Iris pigment epithelial cell (primary cell): ENCODE measurements at places on chromosomes 7 and 10.

GRCh38 chr7:151408839-151409666, 785 bp downstream of the WDR86 start:
- DNase-seq = peak; percentile 70

DNA sequence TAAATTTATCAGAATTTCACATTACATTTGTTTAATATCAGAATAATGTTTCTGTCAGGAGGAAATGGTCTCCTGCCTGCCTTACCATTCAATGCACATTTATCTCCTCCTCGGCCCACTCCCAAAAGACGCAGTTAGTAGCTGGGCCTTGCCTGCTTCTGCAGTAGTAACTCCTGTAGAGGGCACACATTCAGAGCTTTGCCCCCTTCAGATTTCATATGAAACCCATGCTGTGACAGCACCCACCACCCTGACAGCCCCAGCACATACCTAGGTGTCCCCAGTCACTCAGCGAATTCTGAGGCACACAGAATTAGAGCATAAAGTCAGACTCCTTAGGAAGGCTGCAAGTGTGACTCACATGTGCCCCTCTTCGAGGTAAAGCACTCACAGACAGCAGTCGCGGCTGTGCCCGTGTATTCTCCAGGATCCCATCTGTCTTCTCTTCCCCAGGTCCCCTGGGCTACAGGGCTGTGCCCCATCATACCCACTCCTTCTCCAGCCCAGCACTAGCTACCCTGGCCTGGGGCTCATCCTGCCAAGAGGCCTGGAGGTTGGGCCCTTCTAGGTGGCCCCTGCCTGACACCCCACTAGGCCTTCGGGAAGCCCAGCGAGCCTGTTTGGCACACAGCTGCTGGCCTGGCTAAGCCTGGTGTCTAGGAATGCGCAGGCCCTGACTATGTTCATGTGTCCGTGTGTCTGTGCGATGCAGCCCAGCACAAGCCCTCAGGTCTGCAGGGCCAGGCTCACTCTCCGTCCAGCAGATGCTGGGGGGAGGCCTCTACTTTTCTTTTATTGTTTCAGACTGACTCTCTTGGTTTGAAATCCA, 4.7 kb upstream of the DEPP1 start:
- DNase-seq = no peak

DNA sequence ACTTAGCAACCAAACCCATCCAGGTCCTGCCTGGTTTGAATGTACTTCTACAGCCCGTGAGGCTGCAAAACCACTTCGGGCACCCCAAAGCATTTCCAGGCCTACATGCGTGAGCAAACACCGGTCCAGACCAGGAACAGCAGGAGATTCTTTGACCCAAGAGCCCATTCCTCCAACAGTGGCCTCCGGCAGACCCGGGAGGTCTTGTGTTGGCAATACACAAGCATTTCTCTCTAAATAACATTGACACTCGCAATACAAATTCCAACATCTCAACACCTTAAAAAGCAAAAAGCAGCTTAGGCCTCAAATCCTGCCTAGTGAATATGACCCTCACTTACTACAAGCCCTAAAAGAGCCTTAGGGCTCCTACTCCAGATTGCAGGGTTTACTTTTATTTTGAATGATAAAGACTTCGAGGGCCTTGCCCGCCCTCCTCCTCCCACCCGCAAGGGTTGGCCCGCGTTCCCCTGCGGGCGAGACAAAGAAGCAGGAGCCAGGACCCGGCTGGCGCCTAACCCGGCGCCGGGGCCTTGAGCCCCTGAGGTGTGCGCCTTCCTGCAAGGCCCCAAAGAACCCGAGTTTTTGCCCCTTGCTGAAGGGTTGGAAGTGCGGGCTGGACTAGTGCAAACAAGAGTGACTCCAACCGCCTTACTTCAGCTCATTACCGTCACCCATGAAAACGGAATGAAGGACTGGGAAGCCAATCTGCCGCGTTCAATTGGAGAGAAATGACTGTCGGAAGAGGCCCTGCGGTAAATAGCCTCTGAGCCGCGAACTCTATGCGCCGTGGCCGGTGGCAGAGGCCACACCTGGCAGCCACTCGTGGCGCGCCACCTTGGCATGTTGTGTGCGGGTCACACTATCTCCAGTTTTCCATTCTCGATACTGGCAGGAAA, 3.4 kb upstream of the DLX6 start:
- DNase-seq = no peak

DNA sequence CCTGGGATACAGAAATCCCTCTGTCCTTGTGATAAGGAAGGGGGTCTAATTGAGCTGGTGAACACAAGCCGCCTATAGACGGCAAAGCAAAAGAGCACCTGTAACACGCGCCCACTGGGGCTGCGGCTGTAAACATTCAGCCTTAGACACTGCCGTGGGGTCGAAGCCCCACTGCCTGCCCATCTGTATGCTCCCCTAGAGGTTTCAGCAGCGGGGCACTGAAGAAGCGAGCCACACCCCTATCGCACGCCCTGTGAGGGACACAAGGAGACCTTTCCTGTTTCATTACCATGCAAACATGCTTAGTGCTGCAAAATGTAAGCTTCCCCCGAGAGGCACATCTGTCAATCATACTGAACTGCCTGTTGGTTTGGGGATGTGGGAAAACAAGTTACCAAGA, 82.1 kb downstream of the NRP1 start:
- DNase-seq = no peak

- no peak for DNase-seq
Measured at GRCh38 chr7:19262826-19263225, 117.6 kb upstream of the FERD3L start.

DNA sequence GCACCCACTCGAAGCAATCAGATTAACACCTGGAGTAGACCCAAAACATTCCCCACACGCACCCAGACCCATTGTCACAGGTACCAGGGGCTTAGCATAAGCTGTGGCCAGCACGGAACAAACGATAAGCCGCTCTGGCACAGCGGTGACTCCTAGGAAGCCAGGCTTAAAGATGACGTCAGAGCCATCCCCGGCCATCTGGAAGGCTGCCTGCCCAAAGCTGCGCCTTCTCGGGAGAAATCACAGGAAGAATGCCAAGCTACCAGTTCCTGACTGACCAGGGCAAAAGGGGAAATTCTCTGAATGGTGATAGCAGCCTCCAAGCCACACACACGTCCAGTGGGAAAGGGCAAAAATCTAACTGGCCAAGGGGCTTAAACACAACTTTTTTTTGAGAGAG, 13.0 kb upstream of the WIPI2 start:
- peak; percentile 82 for DNase-seq

DNA sequence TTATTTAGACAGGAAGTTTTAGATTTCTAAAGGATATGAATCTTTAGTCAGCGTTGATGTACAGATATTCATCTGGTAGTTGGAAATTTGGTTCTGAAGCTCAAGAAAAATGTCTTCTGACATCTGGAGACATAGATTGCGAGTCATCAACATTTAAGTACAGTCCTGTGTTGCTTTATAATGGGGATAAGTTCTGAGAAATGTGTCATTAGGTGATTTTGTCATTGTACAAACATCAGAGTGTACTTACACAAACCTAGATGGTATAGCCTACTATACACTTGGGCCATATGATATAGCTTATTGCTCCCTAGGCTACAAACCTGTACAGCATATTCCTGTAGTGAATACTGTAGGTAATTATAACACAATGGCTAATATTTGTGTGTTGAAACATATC, 49.6 kb upstream of the UBN2 start:
- DNase-seq = no peak

- peak; percentile 99 for DNase-seq
Measured at GRCh38 chr7:74097937-74098614, 14.5 kb downstream of the LIMK1 start.

- DNase-seq = no peak
Measured at GRCh38 chr7:87159538-87159937, 7.3 kb downstream of the DMTF1 start.

DNA sequence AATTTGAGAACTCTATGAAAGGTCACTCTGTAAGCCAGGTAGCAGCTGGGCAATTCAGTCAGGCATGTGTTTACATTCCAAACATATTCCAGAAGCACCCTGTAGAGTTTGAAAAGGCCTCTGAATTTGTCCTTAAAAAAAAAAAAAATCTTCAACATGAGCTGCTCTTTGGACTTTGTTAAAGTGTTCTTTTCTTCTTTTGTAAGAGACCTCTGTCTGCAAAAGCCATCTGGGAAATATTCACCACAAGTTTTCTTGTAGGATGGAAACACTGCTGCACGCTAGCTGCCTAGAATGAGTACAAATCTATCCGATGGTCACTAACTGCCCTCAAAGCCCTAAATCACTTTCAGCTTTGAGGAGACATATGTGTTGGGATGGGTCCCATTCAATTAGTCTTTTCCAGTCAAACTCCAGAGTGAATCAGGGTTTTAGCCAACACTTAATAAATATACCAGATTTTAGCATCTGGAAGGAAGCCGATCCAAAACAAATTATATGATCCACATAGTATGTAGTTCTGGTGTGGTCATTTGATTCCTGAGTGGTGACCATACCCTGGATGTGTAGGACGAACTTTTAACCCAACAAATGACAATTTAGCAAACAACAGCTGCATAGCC, 85.9 kb downstream of the CD36 start:
- peak; percentile 48 for DNase-seq

DNA sequence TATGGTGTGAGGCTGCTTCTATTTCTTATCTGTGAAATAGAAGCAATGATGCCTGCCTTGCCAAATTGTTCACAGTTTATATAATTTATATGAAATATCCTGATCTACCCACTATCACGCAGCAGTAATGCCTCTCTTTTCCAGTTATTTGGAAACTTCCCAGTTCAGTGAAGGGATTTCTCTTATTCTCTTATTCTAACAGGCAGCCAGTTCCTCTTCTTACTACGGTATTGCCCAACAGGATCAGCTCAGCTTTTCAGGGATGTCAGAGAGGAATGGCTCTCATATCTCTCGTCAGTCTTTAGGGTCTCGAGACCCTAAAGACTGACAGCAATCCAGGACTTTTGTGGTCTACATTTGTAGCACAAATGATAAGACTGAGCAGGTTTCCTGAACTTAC, 215.6 kb downstream of the CREB5 start:
- DNase-seq = no peak

DNA sequence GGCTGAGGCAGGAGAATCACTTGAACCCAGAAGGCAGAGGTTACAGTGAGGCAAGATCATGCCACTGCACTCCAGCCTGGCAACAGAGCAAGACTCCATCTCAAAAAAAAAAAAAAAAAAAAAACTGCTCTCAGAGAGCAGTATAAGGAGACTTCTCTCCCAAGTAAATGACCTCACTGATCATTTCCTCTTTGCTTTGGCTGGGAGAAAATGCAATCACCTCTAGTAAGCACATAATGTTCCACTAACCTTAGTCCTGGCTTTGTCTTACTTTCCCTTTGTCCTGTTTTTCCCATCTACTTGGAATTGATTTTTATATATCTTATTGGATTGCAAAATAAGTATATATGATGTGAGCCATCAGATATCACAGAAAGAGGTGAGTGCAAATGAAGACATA, 2.5 kb downstream of the SLC25A13 start:
- peak; percentile 46 for DNase-seq

GRCh38 chr7:69334701-69335100, 263.6 kb upstream of the AUTS2 start:
- DNase-seq = no peak

DNA sequence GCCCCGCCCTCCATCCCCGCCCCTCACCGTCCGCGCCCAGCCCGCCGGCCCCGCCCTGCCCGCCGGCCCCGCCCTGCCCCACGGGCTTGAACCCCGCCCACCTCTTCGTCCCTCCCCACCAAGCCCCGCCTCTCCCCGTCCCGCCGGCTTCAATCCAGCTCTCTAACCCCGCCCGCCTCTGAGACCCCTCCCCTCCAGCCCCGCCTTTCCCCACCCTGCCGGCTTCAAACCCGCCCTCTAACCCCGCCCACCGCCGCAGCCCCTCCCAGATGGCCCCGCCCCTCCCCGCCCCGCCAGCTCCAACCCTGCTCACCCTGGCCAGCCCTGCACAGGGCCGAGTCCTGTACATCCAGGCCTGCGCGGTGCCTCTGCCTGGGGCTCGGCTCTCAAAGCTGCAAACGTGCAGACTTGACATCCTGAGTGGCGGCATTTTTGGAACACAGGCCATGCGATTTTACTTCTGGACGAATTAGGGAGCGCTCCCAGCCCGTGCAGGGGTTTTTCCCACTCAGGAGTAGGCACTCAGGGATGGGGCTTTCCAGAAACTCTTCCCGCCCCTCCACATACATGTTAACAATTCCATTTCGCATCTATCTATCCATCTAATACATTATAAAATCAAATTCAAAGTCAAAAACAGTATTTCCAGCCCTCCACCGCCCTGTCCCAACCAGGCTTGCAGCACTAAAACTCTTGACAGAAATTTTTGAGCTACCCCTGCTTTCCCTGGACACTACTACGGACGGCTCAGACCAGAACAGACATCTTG, 477 bp upstream of the NMT2 start:
- DNase-seq = peak; percentile 95

- DNase-seq = no peak
Measured at GRCh38 chr7:2508327-2509215, 11.0 kb upstream of the LFNG start.

GRCh38 chr10:126068322-126068721, 172.0 kb downstream of the FANK1 start:
- DNase-seq = no peak
